ENCODE measurements at places on chromosomes 12 and 14. TPM values are rescaled to one million over a fixed set of nuclear protein-coding genes. Genes with fewer than 3 reads are reported as not detected.

The NOVA1 gene
- total RNA-seq: 0.63 TPM

The PELI2 gene
- total RNA-seq: 2.3 TPM

The IL26 gene
- total RNA-seq: not detected

The CLECL1 gene
- total RNA-seq: not detected

The PRR4 gene
- 1.6 TPM for total RNA-seq

The ANGEL1 gene
- 9.3 TPM for total RNA-seq

The MTERF2 gene
- 14.4 TPM for total RNA-seq

The STON2 gene
- total RNA-seq: 23.7 TPM

The KCNH5 gene
- not detected for total RNA-seq

The GLS2 gene
- 37.2 TPM for total RNA-seq

The MYH6 gene
- 0.83 TPM for total RNA-seq
